Naive thymus-derived CD8-positive, alpha-beta T cell (primary cell): ENCODE measurements at places on chromosomes 6 and 20.

- no peak for DNase-seq
Observed at GRCh38 chr20:31934491-31934890, 17.4 kb downstream of the PDRG1 start.

DNA sequence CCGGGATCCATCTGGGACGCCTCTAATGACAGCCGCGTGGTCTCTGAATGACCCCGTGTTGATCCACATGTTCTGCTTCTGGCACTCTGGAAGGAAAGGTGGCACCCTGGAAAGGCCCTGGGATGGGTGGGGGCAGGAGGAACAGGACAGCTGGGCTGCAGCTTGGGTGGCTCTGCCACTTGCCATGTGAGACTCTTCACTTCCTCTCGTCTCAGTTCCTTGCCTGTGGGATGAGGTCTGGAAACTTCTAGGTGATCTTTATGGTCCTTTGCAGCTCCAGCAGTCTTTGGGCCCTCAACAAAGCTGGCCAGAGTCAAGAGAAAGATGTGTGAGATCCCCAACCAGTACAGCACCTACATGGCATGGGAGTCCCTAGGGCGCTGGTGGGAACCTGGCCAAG is 26.5 kb downstream of the PPP1R3G start:
- DNase-seq: no peak

DNA sequence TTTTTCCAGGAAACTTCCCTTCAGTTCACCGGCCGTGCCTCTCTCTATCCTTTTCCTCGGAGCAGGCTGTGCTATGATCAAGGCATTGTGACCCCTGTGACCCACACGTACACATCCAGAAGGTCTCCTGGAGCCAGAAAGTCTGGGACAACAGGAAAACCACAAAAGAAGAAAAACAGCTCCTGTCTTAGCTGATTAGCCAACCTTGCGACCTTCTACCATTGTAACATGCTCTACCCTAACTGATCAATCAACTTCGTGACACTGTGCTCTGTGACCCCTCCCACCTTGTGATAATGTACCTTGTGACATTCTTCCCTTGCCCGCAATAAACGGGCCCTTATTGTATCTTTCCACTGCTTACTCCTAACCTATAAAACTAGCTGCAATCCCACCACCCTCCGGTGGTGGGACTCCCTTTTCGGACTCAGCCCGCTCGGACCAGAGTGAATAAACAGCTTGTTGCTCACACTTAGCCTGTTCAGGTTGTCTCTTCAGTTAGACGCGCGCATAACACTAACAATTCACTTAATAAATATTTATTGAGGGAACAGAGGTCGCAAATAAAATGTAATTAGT is 24.2 kb downstream of the ZNF311 start:
- peak; percentile 63 for DNase-seq

GRCh38 chr6:43275801-43276576 is 22.1 kb upstream of the SLC22A7 start:
- DNase-seq: peak; percentile 47

DNA sequence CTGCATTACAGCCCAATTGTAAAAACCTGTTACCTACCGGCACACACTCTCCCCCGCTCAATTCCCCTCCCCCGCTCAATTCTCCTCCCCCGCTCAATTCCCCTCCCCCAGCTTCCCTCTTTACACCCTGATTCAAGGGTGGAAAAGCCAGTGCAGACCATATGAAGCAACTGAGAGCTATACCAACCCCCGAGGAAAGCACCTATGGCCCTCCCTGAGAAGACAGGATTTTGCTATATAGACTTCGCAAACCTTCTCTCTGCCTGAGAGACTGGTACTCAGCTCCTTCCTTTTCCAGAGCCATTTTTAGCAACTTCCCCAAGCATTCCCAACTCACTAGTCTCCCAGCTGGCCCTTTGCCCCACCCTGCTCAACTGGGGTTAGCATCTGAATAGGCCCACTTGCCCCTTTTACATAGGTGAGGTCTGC is 7.6 kb downstream of the GNAS-AS1 start:
- DNase-seq: no peak

- no peak for DNase-seq
Observed at GRCh38 chr6:154301086-154301625, 55.4 kb downstream of the IPCEF1 start.
